ENCODE measurements at places on chromosomes 13 and 19. TPM values are rescaled to one million over a fixed set of nuclear protein-coding genes. Genes with fewer than 3 reads are reported as not detected.

Gene FXYD3
- polyA plus RNA-seq: not detected

- DNase-seq: no peak
These were observed 285.5 kb downstream of the UQCRFS1 start for GRCh38 chr19:28927456-28927855.

DNA sequence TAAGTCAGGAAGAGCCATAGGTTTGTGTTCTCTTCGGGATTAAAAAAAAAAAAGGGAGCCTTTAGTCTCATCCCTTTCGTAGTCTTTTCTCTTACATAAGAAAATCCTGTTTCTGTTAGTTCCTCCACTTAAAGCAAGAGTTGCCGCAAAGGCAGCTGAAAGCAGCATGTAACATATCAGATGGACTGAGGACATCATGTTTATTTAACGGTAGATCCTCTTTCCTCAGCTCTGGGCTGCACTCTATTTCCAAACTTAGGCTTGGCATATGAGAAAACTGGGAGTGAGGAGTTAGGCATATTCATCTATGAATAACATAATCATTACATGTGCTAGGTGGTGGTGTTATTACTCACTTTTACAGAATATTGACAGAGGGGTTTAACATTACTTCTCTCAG lies 391.2 kb downstream of the KLF12 start:
- no peak for DNase-seq

GRCh38 chr19:7605490-7606222 lies 10.0 kb downstream of the CAMSAP3 start:
- DNase-seq: no peak

DNA sequence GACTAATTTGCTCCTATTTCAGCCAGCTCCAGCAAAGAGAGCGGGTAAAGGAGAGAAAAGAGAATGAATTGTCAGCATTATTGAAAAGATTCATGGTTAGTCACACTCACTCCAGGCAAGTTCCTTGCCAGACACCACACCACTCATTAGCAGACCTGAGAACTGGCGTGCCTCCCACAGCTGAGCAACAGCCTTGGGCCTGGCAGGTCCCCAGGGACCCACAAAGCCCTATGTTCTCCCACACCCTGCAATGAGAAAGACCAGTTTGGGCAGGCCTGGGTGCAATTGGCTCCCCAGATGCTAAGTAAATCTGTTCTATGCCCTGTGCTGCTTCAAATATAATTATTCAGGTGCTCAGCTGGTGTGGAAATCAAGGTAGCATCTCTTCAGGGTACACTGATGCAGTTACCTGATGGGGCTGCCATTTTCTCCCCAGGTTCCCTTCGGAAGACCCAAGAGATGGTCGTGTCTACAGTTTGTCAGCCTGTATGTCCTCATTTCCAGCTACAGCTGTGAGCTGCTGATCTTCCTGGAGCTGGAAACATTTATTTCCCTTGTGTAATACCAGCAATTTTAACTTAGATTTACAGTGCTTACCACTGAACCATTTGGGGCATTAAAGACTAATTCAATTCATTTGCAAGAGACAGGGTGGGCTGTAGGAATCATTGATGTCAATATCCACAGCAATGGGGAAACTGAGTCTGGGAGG lies 405.0 kb downstream of the COG6 start:
- DNase-seq: no peak

- DNase-seq: no peak
These were observed 1.4 kb downstream of the SH2D3A start for GRCh38 chr19:6765738-6766356.

GRCh38 chr19:10800488-10800887 lies 35.5 kb downstream of the TMED1 start:
- DNase-seq: no peak

DNA sequence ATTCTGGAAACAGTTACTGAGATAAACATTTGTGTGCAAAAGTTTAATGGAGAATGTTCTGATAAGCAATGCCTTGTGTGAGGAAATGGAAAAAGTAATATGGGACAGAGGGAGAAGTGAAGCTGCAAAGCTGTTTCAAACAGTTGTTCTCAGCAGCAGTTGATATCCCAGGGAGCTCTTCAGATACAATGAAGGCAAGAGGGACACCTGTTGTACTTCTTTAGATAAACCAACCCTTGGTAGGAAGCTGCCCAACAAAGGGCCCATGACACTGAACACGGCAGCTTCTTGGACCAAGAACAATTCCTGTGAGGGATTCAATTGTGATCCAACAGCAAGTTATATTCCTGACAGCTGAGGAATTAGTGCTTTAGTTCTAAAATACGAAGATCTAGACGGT lies 894.3 kb upstream of the PCDH20 start:
- no peak for DNase-seq

All from AG04450 (cell line).